ENCODE measurements at places on chromosomes 6 and 20.
A peak's percentile ranks its signal among the peaks of the same experiment; 100 is the strongest.

DNA sequence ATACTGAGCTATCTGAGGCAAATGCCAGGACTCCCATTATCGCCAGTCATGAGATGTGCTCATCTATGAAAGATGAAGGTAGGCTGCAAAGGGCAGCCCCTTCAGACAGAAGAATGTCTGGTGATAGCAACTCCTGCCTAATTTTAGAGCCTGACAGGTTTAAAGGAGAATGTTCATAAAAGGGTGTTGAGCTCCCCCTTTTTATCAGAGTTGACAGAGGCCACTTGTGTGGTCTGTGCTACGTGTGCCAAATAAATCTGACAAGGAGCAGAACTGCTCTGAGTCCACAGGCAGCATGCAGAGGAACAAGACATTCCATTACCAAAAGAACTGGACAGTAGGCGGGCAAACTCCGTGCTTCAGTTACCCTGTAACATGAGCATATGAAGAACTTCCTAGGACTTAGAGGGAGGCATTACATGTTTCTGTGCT lies 101.8 kb downstream of the PREP start:
- DNase-seq: no peak

GRCh38 chr20:10662151-10662550 lies 11.6 kb downstream of the JAG1 start:
- DNase-seq: no peak

DNA sequence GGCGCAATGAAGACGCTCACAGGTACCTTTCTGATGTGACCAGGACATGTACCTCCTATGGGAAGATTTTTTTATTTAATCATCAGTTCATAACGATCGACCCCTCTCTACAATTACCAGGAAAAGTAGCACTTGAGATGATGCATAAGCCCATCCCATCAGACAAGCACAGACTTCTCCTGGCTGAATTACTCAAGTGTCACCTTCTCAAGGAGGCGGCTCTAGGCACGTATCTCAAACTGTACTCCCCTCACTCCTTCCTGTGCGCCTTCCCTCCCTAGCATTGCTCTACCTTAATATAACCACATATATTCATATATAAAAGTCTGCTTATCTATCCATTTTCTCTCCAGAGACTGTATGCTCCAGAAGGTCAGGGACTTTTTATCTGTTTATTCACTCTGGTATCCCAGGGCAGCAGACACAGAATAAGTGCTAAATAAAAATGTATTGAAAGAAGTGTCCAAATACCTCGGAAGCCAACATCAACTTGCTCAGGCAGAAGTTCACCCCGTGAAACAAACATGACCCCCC lies 71.5 kb downstream of the CNKSR3 start:
- DNase-seq: no peak

DNA sequence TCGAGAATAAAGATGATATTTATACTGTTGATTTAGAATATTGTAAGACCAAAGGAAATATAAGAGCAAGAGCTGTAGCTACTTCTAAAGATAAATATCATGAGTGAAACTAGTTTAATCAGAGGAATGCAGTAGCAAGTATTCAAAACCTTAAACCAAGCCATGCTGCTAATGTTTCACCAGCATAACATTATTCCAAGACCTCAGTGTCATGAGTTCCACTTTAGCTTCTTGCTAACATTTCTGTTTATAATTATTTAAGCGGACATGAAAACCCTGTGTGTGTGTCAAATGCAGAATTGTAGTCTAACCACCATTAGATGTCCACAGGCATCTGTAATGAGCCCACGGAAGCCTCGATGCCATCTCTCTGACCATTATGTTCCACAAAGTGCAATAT lies 752.6 kb upstream of the MARCKS start:
- DNase-seq: no peak

- DNase-seq: no peak
Observed at GRCh38 chr20:11337361-11338130, 580.1 kb upstream of the BTBD3 start.

DNA sequence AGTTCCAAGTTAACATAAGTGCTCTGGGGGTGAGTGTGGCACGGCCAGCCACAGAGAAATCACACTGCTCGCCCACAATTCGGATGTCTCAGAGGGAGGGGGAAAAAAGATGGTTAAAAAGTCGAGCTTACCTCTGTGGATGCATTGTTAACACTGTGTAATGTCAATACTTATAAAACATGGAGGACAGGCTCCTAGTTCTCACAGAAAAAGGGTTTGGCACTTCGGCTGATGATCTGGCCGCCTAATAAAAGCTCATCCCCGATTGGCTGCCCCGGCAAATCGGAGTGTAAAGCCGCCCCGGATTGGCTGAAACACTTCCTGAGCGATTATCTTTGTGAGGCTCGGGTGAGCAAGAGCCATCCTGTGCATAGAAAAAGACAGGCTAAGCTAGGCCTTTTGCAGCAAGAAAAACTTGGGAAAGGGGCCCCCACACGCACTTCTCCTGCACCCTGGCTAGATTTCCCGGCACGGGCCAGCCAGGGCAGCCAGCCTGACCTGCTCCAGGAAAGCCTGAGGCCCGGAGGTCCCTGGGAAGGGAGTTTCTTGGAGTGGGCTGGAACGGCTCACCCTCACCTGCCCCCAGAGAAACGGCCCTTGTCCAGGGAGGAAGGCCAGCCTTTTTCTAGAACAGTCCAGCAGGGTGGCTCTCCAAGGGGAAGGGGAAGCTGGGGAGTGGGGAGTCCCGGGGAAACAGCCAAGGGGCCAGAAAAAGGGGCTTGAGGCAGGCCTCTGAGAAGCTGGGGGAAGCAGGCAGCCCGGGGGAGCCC lies at the start of gene ZMYND8:
TSS of gene ZMYND8 (minus strand) at position 174 of the 770 bp plus-strand sequence. CDS start at position 145, 29 bp downstream.
- peak; percentile 96 for DNase-seq

- DNase-seq: no peak
Observed at GRCh38 chr6:135994857-135995544, 143.5 kb downstream of the PDE7B start.

GRCh38 chr20:53963635-53964034 lies 106.8 kb downstream of the BCAS1 start:
- DNase-seq: no peak

DNA sequence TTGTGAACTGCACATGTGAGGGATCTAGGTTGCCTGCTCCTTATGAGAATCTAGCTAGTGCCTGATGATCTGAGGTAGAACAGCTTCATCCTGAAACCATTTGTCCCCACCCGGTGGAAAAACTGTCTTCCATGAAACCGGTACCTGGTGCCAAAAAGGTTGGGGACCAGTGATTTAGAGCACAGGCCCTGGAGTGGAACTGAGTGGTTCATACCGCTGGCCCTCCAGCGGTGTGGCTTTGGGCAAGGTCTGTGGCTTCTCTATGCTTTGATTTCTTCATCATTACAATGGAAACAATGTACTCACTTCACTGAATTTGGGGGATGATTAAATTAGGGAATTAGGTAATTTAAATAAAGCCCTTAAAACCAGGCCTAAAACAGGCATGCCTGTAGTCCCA lies 36.3 kb downstream of the CD164 start:
- no peak for DNase-seq

DNA sequence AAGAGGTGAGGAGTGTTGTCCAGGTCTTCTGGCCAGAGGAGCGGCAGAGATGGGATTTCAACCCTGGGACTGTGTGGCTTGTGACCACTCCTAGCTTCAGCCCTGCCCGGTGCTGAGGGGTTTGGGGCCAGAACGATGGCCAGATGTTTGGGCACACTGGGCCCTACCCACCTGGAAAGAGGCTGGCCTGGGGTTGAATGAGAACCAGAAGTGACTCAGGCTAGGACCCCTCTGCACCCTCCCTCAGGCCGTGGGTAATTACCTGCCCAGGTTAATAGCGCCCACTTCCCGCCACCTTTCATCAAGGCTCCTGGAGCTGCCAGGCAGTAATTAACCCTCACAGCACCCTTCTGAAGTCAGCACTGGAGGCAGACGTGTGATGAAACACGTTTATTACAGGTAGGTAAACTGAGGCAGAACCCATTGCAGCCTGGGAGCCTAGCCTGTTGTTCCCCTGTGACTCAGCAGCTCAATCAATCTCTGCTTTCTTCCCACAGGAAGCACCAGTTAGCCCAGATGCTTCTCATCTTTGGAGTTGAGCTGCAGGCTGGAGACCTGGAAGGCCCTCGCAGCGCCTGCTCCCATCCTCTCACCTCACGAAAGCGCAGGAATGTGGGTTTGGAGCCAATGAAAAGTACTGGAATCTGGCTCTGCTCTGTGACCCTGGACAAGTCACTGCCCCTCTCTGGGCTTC lies 120.8 kb downstream of the CEBPB start:
- DNase-seq: no peak

GRCh38 chr6:18897350-18897749 lies 510.2 kb downstream of the RNF144B start:
- no peak for DNase-seq

DNA sequence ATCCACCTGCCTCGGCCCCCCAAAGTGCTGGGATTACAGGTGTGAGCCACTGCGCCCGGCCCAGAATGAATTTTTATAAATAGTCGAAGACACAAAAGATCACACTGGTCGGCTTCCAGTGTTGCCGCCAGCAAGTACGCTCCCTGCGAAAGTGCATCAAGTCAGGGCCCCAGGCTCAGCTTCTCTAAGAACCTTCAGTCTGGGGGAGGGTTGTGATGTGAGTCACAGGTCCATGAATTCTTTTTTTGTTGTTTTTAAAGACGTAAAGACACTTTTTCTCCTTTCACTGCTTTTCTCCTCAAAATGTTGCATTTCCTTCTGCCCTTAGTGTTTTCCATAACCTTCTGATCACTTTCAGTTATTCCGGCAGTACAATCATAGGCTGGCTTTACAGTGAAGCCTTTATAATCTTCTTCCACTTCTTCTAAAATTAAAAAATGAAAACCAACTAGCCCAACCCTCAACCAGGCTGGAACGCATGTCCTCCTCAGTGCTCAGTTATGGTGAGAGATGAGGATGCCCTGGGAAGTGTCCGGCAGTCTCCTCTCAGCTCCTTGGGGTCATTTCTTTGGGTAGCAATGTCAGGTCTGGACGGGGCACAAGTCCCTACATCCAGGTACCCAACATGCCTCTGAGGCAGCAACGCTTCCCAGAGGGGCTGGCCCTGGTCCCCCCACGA lies 66.6 kb downstream of the CSE1L start:
- DNase-seq: no peak

DNA sequence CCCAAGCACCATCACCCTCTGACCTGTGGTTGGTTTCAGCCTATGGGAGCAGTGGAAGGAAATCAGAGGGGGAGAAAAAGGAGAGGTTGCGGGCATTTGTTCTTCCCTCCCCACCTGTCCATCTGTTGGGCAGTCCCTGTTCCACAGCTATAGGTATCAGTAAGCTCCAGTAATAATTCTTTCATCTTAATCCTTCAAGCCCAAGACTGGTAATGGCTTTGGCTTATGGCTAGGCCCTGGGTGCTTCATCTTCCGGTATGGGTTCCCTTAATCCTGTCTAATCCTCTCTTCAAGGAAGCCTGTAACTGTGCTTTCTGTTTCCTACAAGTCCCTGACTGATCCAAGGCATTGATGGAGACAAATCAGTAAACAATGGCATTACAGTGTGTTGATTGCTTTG lies 42.2 kb upstream of the STK35 start:
- no peak for DNase-seq

DNA sequence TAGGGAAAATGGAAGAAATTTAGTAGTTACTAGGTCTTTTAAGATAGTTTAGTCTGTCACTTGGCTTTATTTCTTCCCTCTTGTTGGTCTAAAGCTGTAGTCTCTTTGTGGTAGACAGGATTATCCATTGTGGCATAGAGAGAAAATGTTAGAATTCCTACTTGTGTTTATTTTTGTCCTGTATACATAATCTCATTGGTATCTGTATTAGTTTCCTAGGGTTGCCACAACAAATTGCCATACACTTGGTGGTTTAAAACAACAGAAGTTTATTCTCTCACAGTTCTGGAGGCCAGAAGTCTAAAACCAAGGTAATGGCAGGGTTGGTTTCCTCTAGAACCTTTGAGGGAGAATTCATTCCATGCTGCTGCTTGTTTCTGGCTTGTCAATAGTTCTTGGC lies 119.4 kb downstream of the ZFAND3 start:
- DNase-seq: no peak

DNA sequence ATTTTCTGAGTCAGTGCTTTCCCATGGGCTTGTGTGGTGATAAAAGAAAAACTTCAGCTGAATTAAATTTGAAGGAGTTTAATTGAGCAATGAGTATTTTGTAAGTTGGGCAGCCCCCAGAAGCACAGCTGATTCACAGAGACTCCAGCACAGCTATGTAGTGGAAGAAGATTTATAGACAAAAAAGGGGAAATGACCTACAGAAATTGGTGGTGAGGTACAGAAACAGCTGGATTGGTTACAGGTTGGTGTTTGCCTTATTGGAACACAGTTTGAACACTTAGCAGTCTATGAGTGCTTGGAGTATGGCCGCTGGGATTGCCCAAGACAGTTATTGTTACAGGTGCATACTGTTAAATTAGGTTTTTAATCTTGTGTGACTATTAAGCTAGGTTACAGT lies 96.9 kb upstream of the PTPRK start:
- no peak for DNase-seq

GRCh38 chr20:40813029-40813431 lies 124.0 kb upstream of the MAFB start:
- DNase-seq: peak; percentile 18

GRCh38 chr6:158040051-158040803 lies 58.6 kb downstream of the SYNJ2 start:
- DNase-seq: peak; percentile 69

GRCh38 chr6:168671863-168672546 lies 231.0 kb downstream of the SMOC2 start:
- no peak for DNase-seq

DNA sequence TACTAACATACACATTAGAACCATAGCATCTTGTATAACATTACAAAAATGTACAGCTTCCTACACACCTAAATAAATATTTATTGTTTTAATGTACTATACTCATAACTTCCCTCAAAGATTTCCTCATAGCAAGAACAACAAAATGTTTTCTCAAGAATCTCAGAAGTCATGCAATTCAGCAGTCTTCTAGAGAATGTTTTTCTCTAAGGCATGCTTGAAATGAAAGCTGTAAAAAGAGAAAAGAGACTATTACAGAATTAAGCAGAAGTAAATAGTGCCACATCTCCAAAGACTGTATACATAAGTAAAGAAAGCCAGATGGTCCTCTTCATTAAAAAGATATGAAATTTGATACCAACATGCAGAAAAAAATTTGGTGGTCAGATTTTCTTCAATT lies 672.2 kb downstream of the EPM2A start:
- DNase-seq: no peak

- no peak for DNase-seq
Observed at GRCh38 chr20:3606021-3606420, 57.2 kb downstream of the GFRA4 start.

- DNase-seq: no peak
Observed at GRCh38 chr6:151440930-151441329, 11.0 kb downstream of the RMND1 start.

- DNase-seq: no peak
Observed at GRCh38 chr6:98579941-98580340, 254.4 kb upstream of the POU3F2 start.
